A549 treated with CpdA at 1 μM for 4 hours (cell line): ENCODE measurements at places on chromosomes 11 and 22. TPM values are rescaled to one million over a fixed set of nuclear protein-coding genes. Genes with fewer than 3 reads are reported as not detected.

Gene TSPAN32
- not detected in 5 replicates for total RNA-seq

Gene MRGPRX4
- total RNA-seq: not detected in 5 replicates

Gene IL17REL
- not detected in 5 replicates for total RNA-seq

Gene POGLUT3
- total RNA-seq: 9.4 to 12.7 TPM (median 11.2 TPM) in 5 replicates

Gene KCNJ11
- 0.16 to 0.60 TPM (median 0.32 TPM) in 5 replicates for total RNA-seq

Gene MMP8
- total RNA-seq: not detected in 5 replicates

Gene DDTL
- 1.5 to 2.0 TPM (median 1.8 TPM) in 5 replicates for total RNA-seq

Gene TNNI2
- 0.21 TPM in 1 of 5 replicates, not detected in the others for total RNA-seq

Gene MMP13
- total RNA-seq: 0.06 TPM in 1 of 5 replicates, not detected in the others

Gene LDHAL6A
- not detected in 5 replicates for total RNA-seq

Gene MS4A12
- not detected in 5 replicates for total RNA-seq

Gene B4GALNT4
- 9.3 to 23.3 TPM (median 15.1 TPM) in 5 replicates for total RNA-seq

Gene APOA5
- total RNA-seq: not detected in 5 replicates

Gene CSRP3
- total RNA-seq: not detected in 5 replicates

Gene OR8G5
- not detected in 5 replicates for total RNA-seq

Gene C11orf54
- total RNA-seq: 11.5 to 13.1 TPM (median 12.0 TPM) in 5 replicates

Gene TRIM49
- not detected in 5 replicates for total RNA-seq

Gene FIBIN
- not detected in 5 replicates for total RNA-seq

Gene ZNF280B
- 1.4 to 1.8 TPM (median 1.5 TPM) in 5 replicates for total RNA-seq

Gene OR10D3
- not detected in 5 replicates for total RNA-seq

Gene RIMBP3C
- total RNA-seq: 0.10 to 0.26 TPM (median 0.24 TPM) in 5 replicates

Gene EMSY
- 10.3 to 19.5 TPM (median 13.4 TPM) in 5 replicates for total RNA-seq

Gene SEC14L2
- total RNA-seq: 18.4 to 36.4 TPM (median 24.9 TPM) in 5 replicates

Gene TSGA10IP
- not detected in 5 replicates for total RNA-seq

Gene KIAA1671
- 7.0 to 10.8 TPM (median 8.6 TPM) in 5 replicates for total RNA-seq

Gene RHBDD3
- 21.5 to 31.6 TPM (median 30.2 TPM) in 5 replicates for total RNA-seq

Gene CDON
- 2.0 to 3.7 TPM (median 2.8 TPM) in 5 replicates for total RNA-seq

Gene PRODH
- 0.28 to 1.3 TPM (median 0.54 TPM) in 5 replicates for total RNA-seq

Gene YPEL4
- total RNA-seq: 0.16 to 0.43 TPM (median 0.32 TPM) in 5 replicates

Gene PLAAT5
- not detected in 5 replicates for total RNA-seq

Gene C11orf87
- 0.01 to 0.03 TPM (median 0.02 TPM) in 3 of 5 replicates, not detected in the others for total RNA-seq

Gene SBF1
- total RNA-seq: 17.7 to 27.3 TPM (median 24.6 TPM) in 5 replicates

Gene PAMR1
- total RNA-seq: not detected in 5 replicates

Gene NXPE1
- total RNA-seq: not detected in 5 replicates

Gene OR4S1
- not detected in 5 replicates for total RNA-seq

Gene ZDHHC5
- 69.2 to 78.2 TPM (median 74.6 TPM) in 5 replicates for total RNA-seq

Gene APOL4
- total RNA-seq: not detected in 5 replicates

Gene ZNRF3
- total RNA-seq: 5.0 to 5.9 TPM (median 5.5 TPM) in 5 replicates

Gene TMEM191B
- total RNA-seq: 0.26 to 1.2 TPM (median 0.79 TPM) in 4 of 5 replicates, not detected in the other

Gene PHOX2A
- not detected in 5 replicates for total RNA-seq

Gene RCE1
- total RNA-seq: 31.2 to 47.7 TPM (median 47.5 TPM) in 5 replicates
